ENCODE measurements at places on chromosomes 7 and 10.

DNA sequence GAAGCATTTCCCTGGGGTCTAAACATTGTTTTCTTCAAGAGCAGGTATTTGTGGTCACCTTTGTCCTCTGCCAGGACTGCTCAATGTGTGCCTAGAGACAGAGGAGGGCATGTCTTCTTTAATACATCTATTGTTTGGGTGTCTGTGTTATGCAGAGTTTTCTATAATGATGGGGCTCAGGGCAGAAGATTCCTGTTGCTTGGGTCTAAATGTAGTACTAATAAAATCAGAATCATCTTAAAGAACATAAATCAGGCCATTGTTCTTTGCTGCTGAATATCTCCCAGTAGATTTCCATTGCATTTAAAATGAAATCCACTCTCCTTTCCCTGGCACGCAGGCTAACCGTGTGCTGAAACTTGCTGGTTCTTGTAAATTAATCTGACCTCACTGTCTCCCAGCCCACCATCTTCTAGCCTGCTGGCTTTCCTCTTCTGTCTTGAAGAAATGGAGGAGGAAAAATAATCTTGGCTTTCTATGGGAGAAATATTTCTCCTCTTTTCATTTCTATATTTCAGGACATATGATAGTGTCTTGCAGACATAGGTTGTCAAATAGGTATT, 1396.8 kb downstream of the GATA3 start:
- DNase-seq, result no peak

DNA sequence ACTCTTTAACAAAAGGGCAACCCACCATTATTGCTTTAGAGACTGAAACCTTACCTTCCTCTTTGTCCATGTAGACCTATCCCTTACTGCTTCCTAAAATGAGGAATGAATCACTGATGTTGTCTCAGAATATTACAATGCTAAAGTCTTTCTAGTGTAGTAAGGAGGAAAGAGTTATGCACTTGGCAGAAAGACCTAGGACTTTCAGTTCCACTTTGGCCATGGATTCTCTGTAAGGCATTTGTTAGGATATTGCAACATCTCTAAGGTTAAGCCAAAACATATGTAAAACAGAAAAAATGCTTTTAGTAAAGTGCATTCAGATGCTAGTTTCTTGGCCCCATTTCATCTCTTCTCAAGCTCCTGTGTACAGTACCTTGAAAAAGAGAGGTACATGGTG, 230.9 kb downstream of the PARD3 start:
- no peak for DNase-seq

DNA sequence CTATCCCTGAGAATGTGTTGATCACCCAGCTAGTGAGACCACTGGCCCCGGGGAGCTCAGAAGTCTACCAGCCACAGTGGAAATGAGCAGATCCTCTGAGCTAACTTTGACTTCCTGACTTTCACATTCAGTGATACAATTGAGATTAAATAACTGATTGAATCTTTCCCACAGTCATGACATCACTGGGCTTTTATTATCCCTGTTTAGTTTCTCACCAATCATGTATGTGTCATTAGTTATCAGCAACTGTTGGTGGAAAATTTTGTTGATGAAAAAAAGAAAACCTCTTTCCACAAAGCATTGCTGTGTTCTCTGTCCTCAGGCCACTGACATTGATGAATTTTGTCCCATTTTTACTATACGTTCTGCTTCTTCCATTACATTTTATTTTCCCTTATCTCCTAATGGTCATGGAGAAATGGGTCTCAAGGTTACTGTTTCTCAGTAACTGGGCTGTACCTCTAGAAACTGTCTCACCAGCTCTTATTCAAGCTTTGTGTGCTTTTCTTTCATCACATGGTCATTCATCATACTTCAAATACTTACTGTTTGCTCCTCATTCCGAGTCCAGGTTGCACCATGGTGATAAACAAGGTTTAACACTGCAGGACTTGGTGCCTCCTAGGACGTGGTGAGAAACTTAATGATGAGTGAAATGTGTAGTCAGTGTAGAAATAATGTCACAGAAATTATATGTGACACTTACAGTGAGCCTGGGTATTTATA, 304.7 kb downstream of the CDK14 start:
- no peak for DNase-seq

DNA sequence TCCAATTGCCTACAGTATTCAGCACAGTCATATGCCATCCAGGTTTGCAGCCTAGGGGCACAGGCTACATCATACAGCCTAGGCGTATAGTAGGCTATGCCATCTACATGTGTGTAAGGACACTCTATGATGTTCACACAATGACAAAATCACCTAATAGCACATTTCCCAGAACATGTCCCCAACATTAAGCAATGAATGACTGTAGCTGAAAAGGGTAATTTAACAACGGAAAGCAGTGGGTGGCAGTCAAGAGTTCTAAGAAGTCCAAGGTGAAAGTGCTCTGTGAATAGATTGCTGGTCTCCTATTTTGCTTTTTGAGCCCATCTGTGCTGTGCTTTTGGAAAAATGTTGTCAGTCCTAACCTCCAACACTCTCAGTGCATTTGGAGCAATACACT, 162.6 kb downstream of the KLF6 start:
- no peak for DNase-seq

- no peak for DNase-seq
These were observed 13.7 kb upstream of the CNNM2 start for GRCh38 chr10:102904346-102904745.
